ENCODE measurements at places on chromosomes 6 and 20.

- no peak for DNase-seq
Measured at GRCh38 chr20:20815711-20816455, 103.4 kb upstream of the RALGAPA2 start.

GRCh38 chr6:13725052-13725451, 13.4 kb upstream of the RANBP9 start:
- DNase-seq: no peak

- no peak for DNase-seq
Measured at GRCh38 chr6:74870403-74870802, 335.4 kb downstream of the COL12A1 start.

- no peak for DNase-seq
Measured at GRCh38 chr6:28900577-28901256, 23.1 kb downstream of the TRIM27 start.

DNA sequence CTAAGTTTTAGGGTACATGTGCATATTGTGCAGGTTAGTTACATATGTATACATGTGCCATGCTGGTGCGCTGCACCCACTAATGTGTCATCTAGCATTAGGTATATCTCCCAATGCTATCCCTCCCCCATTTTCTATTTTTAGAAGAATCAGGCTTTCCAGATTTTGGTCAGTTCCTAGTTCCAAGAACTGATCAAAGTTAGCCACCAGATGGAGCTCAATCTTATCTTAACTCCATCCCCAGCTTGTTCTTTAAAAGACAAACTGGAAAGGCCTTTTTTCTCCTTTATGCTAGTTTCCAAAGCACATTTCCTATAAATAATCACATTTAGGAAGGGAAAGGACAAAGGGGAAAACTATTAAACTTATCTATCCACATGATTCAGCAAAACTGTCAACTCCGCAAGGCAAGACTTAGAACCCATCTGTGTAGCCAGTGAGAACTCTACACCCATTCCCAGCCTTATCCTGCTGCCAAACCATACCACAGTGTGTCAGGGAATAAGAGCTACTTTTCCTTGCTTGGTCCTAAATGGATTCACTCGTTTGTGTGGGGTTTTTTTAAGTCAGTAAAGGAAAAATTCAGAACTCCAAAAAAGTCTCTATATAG, 22.8 kb upstream of the KHDC1 start:
- DNase-seq: no peak

- no peak for DNase-seq
Measured at GRCh38 chr6:37303891-37304503, 46.1 kb upstream of the TMEM217 start.

DNA sequence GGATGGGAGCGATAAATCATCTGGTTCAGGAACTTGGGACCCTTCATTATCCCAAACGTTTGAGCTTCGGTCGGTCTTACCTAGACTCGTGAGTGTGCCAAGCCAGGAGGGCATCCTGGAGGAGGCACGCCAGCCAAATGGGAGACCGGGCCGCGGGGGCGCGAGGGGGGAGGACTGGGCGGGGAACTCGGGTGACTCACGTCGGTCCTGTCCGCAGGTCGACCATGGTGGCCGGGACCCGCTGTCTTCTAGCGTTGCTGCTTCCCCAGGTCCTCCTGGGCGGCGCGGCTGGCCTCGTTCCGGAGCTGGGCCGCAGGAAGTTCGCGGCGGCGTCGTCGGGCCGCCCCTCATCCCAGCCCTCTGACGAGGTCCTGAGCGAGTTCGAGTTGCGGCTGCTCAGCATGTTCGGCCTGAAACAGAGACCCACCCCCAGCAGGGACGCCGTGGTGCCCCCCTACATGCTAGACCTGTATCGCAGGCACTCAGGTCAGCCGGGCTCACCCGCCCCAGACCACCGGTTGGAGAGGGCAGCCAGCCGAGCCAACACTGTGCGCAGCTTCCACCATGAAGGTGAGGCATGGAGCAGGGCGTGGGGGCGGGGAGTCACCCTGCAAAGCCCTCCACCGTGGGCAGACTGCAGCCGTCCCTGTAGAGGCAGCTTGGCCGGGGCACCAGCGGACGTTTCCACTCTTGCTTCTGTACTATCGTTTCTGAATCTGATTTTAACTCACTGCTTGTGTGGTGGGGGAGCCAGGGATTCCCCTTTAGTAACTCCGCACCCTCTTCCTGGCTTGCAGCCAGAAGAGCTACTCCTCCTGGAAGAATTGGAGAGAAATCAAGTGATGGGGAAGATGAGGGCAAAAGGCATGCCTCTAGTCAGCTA, 2.7 kb downstream of the BMP2 start:
- no peak for DNase-seq

All from stimulated activated CD4-positive, alpha-beta T cell treated with anti-CD3 and anti-CD28 coated beads, Interleukin-12 subunit alpha, Interleukin-12 subunit beta, amount 100 ng/mL, for 4 hours (primary cell).